ENCODE measurements at places on chromosomes 4 and X. TPM values are rescaled to one million over a fixed set of nuclear protein-coding genes. Genes with fewer than 3 reads are reported as not detected.
A peak's percentile ranks its signal among the peaks of the same experiment; 100 is the strongest.

DNA sequence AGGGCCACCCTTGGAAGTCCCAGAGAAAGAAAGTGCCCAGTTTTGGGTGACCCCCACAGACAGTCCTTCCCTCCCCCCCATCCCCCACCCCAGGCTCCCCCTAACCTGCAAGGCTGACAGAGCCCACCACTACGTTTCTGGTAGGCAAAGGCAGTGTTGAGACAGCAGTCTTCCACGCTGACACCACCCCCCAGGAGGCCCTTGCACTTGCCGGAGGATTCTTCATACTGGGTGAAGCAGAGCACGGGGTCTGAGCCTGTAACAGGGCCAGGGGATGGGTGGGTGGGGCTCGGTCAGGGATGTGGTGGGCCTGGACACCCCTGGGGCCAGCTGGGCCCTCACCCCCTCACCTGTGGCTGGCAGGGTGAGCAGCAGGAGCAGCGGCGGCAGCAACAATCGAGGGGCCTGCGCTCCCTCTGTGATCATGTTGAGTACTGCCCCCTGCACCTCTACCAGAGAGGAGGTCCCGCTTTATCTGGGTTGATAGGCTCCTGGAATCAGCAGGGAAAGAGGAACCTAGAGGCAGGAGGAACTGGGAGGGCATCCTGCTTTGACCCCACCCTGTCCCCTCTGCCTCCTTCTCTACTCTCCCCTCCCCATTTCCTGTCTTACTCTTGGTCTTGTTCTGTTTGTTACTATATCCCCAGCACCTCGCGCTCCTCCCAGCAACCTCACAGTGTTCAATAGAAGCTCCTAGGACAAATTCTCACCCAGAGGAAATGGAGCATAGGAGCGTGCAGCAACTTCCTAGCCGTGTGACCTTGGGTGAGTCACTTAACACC is at the start of gene CFP:
CFP (minus strand) TSS at position 512 of the 782 bp plus-strand sequence; CDS start at position 426, 86 bp downstream.
- no peak for DNase-seq

Gene C1QTNF7
- total RNA-seq, result 28.2 TPM

- DNase-seq, result no peak
Measured at GRCh38 chr4:102500352-102500695, 835 bp upstream of the NFKB1 start.

DNA sequence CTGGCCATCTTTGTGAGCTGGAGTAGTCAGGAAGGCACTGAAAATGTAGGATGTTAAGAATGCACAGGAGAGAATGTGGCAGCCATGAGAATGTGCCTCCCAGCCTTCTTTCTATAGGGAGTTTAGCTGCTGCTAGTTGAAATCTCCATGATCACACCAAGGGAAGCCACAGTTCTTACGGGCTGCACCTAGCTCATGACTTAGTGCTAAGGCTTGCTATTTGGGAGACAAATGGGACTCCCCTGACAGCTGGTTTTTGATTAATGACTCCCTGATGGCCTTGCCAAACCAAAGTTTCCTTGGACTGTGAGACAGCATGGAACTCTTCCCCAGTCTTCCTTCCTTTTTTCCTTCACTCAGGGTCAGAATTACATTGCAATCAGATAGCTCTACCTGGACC is 9.2 kb downstream of the CTSO start:
- DNase-seq, result no peak

Gene BEX3
- total RNA-seq, result 96.0 TPM

DNA sequence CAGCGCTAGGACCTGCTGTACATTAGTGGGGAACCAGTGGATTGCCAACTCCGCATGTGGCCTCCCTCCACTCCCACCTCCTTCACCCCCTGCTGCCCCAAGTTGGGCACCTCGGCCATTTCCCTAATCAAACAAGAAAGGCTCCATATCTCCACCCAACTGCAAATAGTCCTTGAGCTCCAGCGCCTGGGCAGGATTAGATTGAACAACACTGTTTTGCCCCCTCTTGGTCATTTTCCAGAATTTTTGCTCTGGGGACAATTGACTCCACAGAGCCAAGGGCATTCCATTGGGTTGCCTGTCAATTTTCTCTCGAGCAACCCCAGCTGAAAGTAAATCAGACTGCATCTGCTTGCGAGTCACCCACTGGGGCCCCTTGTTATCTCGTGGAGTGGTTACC is 29.6 kb downstream of the CXCL13 start:
- DNase-seq, result no peak

DNA sequence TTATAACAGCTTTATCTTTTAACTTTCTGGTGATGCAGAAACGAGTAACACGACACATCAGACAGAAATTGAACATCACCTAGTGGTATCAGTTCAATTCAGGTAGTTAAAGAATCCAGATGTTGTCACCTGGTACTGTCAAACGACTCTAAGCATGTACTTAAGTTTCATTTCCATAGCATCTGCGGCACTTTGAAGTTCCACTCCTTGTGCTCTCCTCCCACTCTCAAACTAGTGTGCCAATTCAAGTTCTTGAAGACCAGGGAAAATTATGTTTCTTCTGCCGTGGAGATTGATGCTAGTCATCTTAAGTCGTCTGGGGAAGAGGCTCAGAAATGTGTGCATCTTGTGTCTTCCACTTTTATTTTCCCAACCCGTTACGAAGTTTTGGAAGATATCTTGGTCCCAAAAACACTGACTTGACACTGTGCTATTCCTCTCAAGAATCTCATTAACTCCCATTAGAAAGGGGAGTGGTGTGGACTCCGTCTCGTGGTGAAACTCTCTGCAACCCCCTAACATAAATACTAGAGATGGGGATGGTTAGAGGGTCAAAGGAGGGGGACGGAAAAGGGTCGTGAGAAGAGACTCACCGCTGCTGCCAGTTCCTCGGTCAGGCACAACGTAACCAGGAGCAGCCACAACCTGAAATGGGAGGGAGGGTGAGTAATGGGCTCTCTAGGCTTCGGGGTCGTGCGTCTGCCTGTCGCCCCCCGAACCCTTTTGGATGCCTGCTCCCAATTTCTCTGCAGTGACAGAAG is 693 bp downstream of the COL4A6 start:
- no peak for DNase-seq

- DNase-seq, result no peak
Measured at GRCh38 chrX:20227116-20227515, 39.6 kb downstream of the RPS6KA3 start.

- no peak for DNase-seq
Measured at GRCh38 chr4:29708473-29708872, 1011.7 kb upstream of the PCDH7 start.

DNA sequence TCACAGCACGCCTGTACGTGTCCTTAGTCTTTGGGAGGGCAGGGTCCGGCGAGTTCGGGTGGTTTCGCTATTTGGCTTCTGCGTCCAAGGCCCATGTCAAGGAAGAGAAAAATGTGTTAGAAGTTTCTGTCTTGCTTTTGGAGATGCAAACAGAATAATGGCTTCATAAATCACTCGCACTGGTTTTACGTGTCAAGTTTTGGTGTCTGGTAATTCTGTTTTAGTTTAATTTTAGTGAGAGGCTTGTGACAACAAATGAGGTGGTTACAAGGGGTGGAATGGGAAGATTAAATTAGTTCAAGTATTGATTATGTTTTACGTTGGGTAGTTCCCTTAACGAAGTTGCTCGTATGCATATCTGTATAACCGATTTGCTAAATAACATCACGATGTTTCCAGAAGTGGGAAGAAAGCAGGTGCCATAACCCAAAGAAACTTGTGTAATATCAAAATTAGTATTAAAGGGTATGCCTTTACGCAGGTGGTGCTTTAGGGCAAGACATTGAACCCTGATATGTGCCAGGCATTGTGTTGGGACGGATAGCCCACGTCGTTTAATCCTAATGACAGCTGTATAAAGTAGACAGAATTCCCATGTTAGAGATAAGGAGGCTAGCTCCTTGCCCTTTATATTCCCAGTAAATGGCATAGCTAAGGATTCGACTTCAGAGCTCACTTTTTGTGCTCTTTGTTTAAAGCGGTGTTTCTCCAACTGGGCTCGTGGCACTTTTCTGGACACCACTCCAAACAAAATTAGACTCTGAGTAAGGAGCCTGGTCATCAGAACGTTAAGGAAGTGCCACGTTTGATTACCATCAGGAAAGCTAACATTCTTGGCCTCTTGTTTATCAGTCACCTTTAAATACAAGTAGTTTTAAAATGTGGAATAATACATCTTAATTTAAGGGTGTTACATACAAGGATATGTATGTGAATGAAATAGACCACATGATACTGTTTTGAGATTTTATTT is 843 bp downstream of the RPL34 start:
- DNase-seq, result no peak

DNA sequence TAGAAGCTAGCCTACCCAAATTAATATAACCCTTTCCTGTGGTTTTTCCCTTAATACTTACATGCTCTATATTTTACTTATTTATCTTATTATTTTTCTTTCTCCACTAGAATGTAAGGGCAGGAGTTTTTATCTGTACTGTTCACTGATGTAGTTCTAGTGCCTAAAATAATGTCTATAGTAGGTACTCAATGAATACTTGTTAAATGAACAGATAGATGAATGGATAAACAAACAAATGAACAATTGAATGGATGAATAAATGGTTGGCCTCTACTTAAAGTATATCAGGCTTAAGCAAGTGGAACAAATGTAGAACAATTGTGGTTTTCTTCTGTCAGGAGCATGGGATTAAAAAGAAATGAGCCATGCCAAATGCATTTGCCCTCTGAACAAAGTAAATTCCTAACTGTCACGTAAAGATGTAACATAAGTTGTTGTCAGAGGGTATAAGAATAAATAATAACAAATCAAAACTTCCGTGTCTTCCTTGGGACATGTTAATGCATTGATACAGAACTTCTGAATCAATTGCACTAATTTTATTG is 54.1 kb downstream of the SYTL5 start:
- DNase-seq, result no peak

Gene FOXR2
- total RNA-seq, result not detected

Gene AADAT
- 2.4 TPM for total RNA-seq

Gene NIPAL1
- total RNA-seq, result 9.2 TPM

Gene PRDX4
- total RNA-seq, result 77.5 TPM

- no peak for DNase-seq
Measured at GRCh38 chr4:40221744-40222143, 24.9 kb downstream of the RHOH start.

DNA sequence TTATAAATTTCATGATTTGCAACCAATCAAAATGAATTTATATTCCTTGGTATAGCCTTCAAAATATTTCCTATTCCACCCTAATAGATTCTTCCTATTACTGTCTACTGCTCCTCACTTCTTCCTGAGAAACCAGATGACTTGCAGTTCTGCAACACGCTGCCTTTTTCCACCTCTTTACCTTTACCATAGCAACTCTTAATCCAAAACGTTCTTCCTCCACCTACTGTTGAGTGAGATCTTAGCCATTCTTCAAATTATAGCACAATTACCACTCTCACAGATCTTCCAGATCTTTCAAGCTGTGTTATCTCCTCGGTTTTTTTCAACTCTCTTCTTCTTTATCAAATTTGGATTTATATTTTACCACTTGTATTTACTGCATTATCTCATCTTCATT is 289.8 kb downstream of the ADGRL3 start:
- DNase-seq, result no peak

DNA sequence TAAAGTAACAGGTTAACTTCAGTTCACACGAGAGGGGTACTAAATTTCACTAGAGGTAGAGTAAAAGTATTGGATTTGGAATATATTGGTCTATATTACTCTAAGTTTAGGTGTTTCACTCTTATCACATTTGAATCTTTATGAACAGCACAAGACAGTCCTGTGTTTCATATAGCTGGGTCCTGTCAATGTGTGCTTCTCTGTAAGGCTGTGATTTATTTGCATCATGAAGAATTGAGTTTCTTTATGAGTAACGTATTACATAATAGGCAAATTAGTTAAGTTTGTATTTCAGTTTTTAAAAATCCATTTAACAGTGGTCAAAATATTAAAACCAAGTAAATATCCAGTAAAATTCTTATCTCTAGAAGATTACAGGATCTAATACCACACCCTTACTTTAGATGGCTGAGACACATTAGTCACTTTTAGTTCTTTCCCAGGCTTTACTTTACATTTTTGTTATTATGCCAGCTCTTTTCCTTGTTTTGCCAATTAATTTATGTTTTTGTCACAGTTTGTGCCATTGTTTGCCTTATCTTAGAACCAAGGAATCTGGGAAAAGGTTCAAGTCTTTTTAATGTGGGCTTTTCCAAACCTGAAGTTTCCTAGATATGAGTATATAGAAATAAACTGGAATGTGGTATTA is 32.1 kb downstream of the NUDT6 start:
- DNase-seq, result no peak

Gene USP46
- 19.1 TPM for total RNA-seq

GRCh38 chr4:110175634-110176033 is 22.8 kb downstream of the ELOVL6 start:
- no peak for DNase-seq

- no peak for DNase-seq
Measured at GRCh38 chrX:22800360-22800759, 199.4 kb upstream of the DDX53 start.

GRCh38 chrX:115521741-115522140 is 39.2 kb upstream of the PLS3 start:
- DNase-seq, result no peak

Gene EPGN
- not detected for total RNA-seq

- DNase-seq, result no peak
Measured at GRCh38 chr4:77816546-77816945, 2.6 kb downstream of the CNOT6L start.

Gene ZFP92
- 0.60 TPM for total RNA-seq

GRCh38 chr4:26022346-26023202 is 108.6 kb downstream of the SMIM20 start:
- peak; percentile 33 for DNase-seq

GRCh38 chrX:13894888-13895565 is 78.1 kb upstream of the GPM6B start:
- no peak for DNase-seq

GRCh38 chrX:133254666-133255065 is 36.5 kb upstream of the TFDP3 start:
- no peak for DNase-seq

GRCh38 chr4:68960294-68961163 is 8.9 kb upstream of the UGT2A3 start:
- no peak for DNase-seq

DNA sequence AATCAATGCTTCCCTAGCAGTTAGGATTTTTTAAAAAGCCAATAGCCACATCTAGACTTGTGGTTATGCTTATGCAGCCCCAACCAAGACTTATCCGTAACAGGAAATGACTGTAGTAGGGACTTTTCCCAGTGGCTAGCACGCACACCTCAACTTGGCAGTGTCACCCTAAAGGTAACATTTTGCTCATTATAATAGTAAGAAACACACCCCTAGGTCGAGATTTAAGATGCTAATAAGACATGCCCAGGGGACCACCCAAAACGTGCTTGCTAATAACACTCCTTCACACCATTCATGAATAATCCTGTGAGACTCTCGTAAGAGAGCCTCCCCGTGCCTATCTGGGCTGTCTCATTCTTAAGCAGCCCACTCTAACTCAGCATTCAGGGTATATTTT is 195.3 kb downstream of the CHIC1 start:
- DNase-seq, result no peak

DNA sequence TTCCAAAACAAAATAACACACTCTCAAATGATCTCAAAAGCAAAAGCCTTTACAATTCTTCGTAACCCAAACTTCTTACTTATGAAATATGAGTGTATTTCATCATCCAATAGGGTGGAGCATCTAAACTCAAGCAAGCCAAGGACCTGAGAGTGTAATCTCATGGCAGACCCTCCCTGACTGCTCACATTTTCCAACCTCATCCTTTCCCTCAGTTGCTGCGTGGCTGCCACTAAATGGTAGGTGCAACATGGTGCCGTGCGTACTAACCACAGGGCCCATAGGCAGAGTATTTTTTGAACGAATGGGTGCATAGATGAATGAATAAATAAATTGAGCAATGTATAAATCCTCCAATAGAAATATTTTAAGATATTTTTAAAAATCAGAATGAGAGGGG is 45.4 kb downstream of the TTC29 start:
- DNase-seq, result no peak
